Hypothalamus (tissue), 51 donors: ENCODE measurements at places on chromosomes 3 and 15.

GRCh38 chr15:37361621-37362020 is 261.3 kb upstream of the MEIS2 start:
- no peak for DNase-seq

GRCh38 chr3:167742338-167742737 is 6.8 kb downstream of the SERPINI1 start:
- DNase-seq, result no peak

DNA sequence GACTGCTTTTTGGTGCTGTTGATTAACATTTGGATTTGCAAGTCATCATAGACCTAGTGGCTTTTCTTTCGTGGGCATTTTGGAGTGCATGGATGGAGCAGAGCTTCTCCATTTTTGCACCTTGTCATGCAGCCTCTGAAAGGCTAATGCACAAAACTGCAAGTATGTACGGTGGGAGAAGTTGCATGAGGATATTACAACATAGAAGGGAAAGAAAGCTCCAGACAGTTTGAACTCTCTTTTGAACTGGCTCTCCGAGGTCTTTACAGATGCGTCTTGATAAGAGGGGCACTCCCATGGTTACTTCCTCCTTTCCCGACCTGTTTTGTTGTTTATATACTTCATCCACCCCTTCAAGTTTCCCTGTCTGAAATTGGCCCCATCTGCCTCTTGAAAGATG is 147.1 kb upstream of the GBE1 start:
- no peak for DNase-seq

GRCh38 chr3:57397175-57398026 is 104.9 kb upstream of the ASB14 start:
- peak; percentile 5 for DNase-seq

- DNase-seq, result no peak
Observed at GRCh38 chr3:47803480-47804025, 615 bp downstream of the DHX30 start.

- no peak for DNase-seq
Observed at GRCh38 chr15:85763673-85764633, 30.8 kb downstream of the KLHL25 start.

DNA sequence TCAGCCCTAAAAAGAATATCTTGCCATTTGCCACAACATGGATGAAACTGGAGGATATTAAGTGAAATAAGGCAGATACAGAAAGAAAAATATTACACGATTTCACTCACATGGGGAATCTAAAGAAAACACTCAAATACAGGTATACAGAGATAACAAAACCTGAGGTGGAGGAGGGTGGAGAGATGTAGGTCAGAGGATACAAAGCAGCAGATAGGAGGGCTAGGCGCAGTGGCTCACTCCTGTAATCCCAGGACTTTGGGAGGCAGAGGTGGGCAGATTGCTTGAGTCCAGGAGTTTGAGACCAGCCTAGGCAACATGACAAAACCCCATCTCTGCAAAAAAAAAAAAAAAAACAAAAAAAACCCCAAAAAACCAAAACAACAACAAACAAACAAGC is 23.2 kb upstream of the SRPRB start:
- DNase-seq, result no peak

- DNase-seq, result no peak
Observed at GRCh38 chr3:48929358-48930035, 10.9 kb downstream of the ARIH2 start.

DNA sequence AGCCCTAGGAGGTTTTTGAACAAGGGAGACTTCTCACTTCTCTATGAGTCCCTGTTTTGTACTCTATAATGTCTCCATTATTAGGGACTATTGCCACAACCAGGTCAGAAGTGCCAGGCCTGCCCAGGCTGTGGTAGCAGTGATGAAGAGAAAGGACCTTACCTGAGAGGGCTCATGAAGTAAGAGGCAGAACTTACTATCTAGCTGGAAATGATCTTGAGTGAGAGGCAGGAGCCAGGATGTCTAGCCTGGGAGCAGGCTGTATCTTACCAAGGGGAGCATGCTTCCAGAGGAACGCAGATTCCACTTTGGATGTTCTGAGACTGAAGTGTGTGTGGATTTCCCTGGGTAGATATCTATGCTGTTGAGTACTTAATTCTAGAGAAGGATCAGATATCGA is 93.3 kb downstream of the RPL39L start:
- no peak for DNase-seq

DNA sequence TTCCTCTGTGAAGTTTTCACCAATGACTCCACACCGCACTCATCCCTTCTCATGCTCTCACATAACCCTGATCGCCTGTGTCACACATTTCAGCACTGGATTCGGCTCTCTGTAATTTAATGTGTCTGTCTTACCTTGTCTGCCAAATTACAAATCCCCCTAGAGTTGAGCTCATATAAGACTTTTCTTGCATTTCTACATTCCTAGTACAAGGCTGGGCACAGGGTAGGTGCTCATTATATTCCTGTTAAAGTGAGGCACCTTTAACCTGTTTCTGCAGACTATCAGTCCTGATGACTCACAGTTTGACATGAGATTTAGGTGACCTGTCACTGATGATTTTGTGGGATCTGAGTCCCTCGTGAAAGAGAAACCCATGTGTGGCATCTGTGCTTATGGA is 22.6 kb downstream of the TGM5 start:
- no peak for DNase-seq

DNA sequence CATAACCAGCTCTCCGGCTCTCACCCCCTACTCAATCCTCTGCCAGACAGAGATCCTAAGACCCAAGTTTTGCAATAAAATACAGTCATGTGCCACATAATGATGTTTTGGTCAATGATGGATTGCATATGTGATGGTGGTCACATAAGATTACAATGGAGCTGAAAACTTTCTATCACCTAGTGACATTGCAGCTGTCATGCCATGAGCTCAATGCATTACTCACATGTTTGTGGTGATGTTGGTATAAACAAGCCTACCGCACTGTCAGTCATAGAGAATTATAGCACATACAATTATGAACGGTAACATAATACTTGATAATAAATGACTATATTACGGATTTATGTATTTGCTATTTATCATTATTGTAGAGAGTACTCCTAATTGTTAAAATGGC is 26.9 kb upstream of the SAMMSON start:
- DNase-seq, result no peak

GRCh38 chr3:135081856-135082434 is 286.9 kb downstream of the EPHB1 start:
- no peak for DNase-seq

DNA sequence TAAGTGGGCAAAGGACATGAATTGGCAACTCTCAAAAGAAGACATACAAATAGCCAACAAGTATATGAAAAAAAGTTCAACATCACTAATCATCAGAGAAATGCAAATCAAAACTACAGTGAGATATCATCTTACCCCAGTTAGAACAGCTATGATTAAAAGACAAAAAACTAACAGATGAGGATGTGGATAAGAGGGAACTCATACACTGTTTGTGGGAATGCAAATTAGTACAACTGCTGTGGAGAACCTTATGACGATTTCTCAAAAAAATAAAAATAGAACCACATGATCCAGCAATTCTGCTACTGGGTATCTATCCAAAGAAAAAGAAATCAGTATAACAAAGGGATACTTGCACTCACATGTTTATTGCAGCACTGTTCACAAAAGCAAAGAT is 28.6 kb downstream of the NEK10 start:
- DNase-seq, result no peak

- no peak for DNase-seq
Observed at GRCh38 chr3:53229171-53229570, 26.7 kb downstream of the TKT start.

DNA sequence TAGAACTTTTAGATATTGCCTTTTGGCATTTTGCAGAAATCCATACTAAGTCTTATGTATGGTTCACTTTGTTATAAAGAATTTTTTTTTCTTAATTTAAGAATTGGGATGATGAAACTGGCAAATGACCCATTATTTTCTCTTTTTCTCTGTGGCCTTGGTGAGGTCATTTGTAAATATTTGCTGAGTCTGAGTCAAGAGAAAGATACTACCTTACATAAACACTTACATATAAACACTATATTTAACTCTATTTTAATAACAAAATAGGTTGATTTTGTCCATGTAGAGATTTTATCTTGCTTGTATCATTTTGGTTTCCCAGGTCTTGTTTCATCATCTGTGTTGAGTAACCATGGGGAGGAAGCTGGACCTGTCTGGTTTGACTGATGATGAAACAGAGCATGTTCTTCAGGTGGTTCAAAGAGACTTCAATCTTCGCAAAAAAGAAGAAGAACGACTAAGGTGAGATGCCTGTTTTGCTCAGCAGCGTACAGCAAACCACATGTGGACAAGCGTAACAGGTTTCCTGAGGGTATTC is 91.1 kb downstream of the MYRIP start:
- DNase-seq, result no peak

- DNase-seq, result peak; percentile 71
Observed at GRCh38 chr3:124558991-124559845, 171.0 kb upstream of the UMPS start.

GRCh38 chr15:37931321-37931720 is 3.1 kb upstream of the TMCO5A start:
- DNase-seq, result no peak

DNA sequence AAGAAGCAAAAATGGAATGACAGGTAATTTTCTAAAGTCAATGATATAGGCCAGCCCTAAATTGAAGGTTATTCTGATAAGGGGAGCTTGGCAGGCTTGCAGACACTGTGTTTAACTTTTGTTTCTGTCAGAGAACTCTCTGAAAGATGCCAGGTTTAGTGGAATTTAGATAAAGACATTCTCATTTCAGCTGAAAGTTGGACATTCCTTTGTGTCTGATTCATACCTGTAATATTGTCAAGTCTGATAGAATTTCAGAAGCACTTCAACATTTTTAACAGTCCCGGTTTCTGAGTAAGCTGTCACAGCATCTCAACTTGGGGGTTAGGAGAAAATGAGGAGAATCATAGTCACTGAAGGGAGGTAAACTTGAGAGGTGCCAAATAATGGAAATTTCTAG is 84.0 kb downstream of the DIPK2A start:
- no peak for DNase-seq

DNA sequence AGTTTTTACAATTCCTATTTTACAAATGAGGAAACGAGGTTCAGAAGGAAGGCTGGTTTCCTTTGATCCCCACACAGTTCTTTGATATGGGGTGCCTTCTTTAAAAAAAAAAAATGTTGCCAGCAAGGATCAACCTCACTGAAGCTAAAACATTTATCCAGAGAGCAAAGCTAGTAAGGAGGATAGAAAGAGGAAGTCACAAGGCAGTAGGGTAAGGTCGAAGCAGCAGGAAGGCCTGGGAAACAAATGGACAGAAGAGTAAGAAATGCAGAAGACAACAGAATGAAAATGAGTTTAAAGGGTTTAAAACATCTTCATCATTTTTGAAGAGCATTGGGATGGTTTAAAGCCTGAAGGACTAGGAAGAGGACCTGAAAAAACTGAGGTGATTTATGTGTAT is 30.6 kb upstream of the CP start:
- no peak for DNase-seq

- DNase-seq, result no peak
Observed at GRCh38 chr15:62552444-62552843, 387.4 kb upstream of the C2CD4B start.

DNA sequence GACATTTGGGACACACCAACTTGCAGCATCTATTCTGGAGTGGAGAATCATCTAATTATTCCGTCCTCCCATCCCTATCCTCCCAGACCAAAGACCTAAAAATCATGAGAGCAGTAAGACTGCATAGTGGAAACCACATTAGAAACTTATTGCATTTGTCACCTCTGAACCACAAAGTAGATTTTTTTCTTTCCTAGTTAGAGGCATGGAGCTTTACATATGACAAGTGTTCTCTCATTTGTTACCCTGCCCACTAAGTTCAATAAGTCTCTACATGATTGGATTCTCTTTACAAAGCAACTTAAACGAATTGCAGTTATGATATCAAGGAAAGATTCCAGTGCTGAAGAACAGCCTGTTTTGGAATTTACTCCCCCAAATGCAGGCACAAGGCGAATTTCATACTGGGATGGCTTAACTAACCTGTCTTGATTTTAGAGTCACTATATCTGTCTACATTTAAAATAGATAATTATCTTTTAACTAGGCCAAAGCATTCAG is 42.3 kb upstream of the LRRFIP2 start:
- no peak for DNase-seq

GRCh38 chr3:96007650-96008195 is 806.7 kb upstream of the EPHA6 start:
- DNase-seq, result no peak

DNA sequence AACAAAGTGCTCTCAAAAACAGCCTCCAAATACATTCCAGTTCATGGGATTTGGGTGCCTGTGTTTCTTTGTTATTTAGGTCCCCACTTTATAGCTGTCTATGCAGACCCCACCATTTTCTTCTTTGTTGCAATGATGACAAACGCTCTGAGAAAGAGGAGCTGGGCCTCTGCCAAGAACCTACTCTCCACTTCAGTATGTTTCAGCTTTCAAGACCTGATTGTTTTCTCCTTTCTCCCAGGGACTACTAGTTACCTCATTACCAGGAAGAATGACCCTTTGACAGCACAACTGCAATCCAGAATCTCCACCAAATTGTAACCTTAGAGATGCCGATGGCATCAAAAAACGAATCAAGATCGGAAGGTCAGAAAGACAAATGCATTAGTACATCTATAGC is 236.8 kb downstream of the MEIS2 start:
- no peak for DNase-seq
